Type B pancreatic cell (in vitro differentiated cells): ENCODE measurements at places on chromosomes 16 and 17. TPM values are rescaled to one million over a fixed set of nuclear protein-coding genes. Genes with fewer than 3 reads are reported as not detected.

The KRT17 gene
- total RNA-seq: 512 and 3,327 TPM in 2 replicates

The ATP2A1 gene
- total RNA-seq: 1.5 and 4.4 TPM in 2 replicates

The BIRC5 gene
- 20.0 and 63.3 TPM in 2 replicates for total RNA-seq

The NPIPB6 gene
- total RNA-seq: 2.0 and 2.2 TPM in 2 replicates

The PFN1 gene
- total RNA-seq: 404 and 455 TPM in 2 replicates
